ENCODE measurements at places on chromosomes 11 and 22. TPM values are rescaled to one million over a fixed set of nuclear protein-coding genes. Genes with fewer than 3 reads are reported as not detected.

The DCHS1 gene
- 12.8 TPM for total RNA-seq

The FAR1 gene
- total RNA-seq, result 24.1 TPM

The MPZL2 gene
- total RNA-seq, result not detected

The BLID gene
- total RNA-seq, result not detected

The MUC5AC gene
- total RNA-seq, result not detected

The PRODH gene
- total RNA-seq, result not detected

The ZP1 gene
- not detected for total RNA-seq

The PAMR1 gene
- 68.9 TPM for total RNA-seq

The CALCB gene
- total RNA-seq, result not detected

The SPECC1L gene
- 18.7 TPM for total RNA-seq

The MOGAT2 gene
- total RNA-seq, result not detected

The GAS2 gene
- total RNA-seq, result 0.53 TPM

The FREY1 gene
- 0.18 TPM for total RNA-seq

The OR4A16 gene
- total RNA-seq, result not detected

The KDM4D gene
- total RNA-seq, result 0.53 TPM

The OR5AN1 gene
- total RNA-seq, result not detected

The C11orf21 gene
- under 0.01 TPM for total RNA-seq

The OR52I2 gene
- total RNA-seq, result not detected

The TCN1 gene
- not detected for total RNA-seq
